ENCODE measurements at places on chromosomes 3 and 15.

GRCh38 chr3:197445896-197446699, 109.7 kb downstream of the BDH1 start:
- H3K27me3 ChIP-seq = no peaks in the 10 kb centered on the region
- no peak overlapping the region for H3K27ac ChIP-seq
- no peaks in the 10 kb centered on the region for H3K36me3 ChIP-seq
- no peak overlapping the region for H3K4me3 ChIP-seq
- no peak for DNase-seq
- no peaks in the 10 kb centered on the region for H3K4me1 ChIP-seq

GRCh38 chr15:45521596-45522327, 793 bp downstream of the SLC30A4 start:
- no peak for DNase-seq
- H3K4me1 ChIP-seq = peaks cover 21% of the 10 kb centered on the region
- H3K27me3 ChIP-seq = no peaks in the 10 kb centered on the region

DNA sequence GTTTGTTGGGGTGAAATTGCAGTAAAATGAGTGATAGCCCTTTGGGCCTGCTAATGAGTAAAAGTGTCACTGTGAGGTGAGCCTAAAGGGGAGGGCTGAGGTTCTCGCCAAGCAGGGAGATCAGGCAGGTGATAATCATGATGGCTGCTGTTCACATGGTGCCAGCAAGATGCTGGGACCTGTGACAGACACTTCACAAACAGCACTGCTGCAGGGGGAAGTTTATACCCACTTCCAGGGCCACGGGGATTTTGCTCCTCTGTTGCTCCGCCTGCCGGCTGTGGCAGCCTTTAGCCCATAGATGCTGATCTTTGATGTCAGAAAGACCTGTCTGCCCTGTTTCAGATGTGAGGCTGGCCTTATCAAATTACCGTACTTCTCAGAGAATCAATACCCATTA, 96.7 kb downstream of the SV2B start:
- H3K36me3 ChIP-seq = no peaks in the 10 kb centered on the region
- no peak overlapping the region for H3K4me3 ChIP-seq
- H3K27ac ChIP-seq = no peak overlapping the region
- H3K4me1 ChIP-seq = no peaks in the 10 kb centered on the region
- DNase-seq = no peak

GRCh38 chr3:177973241-177973840, 562.9 kb upstream of the KCNMB2 start:
- H3K4me1 ChIP-seq = no peaks in the 10 kb centered on the region
- H3K27me3 ChIP-seq = no peaks in the 10 kb centered on the region
- H3K27ac ChIP-seq = no peak overlapping the region

- H3K27me3 ChIP-seq = no peaks in the 10 kb centered on the region
- H3K27ac ChIP-seq = no peak overlapping the region
- no peaks in the 10 kb centered on the region for H3K4me1 ChIP-seq
- DNase-seq = no peak
- peaks cover 53% of the 10 kb centered on the region for H3K36me3 ChIP-seq
- H3K4me3 ChIP-seq = no peak overlapping the region
These were observed 182.6 kb downstream of the ITPR1 start for GRCh38 chr3:4675704-4676103.

DNA sequence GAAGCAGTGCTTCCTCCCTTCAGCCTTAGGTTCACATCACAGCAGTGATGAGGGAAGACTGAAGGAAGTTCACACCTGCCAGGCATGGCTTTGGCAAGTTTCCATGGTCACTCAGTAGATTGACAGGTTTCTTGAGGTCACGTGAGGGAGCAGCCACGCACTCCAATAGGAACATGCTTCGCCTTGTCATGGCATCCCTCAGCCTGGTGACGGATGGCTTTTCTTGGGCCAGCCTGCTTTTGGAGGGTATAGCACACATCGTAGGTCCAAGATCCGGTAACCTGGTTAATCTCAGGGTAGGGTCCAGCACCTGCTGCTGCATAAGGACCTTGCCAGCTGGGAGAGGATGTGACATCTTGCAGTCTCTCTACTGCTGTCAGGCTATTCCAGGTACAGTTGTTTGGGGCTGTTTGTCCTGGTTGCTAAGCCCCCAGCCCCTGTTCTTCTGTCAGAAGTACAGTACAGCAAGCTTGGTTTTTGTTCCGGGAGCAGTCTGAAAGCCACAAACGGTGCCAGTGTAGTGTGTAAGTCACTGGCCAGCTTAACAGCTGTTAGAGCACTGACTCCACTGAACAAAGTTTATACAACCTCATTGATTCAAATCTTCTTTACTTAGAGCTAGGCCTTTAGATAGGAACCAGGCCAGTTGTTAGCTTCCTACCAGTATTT, 42.3 kb downstream of the PSMD6 start:
- no peak for DNase-seq
- H3K4me3 ChIP-seq = no peak overlapping the region
- H3K4me1 ChIP-seq = no peaks in the 10 kb centered on the region
- no peak overlapping the region for H3K27ac ChIP-seq

- no peaks in the 10 kb centered on the region for H3K27me3 ChIP-seq
- peaks cover 22% of the 10 kb centered on the region for H3K36me3 ChIP-seq
- H3K27ac ChIP-seq = no peak overlapping the region
- no peak for DNase-seq
These were observed 11.7 kb downstream of the MRPL3 start for GRCh38 chr3:131491084-131491483.

GRCh38 chr3:160098261-160098908, 109.8 kb downstream of the IL12A start:
- no peaks in the 10 kb centered on the region for H3K4me1 ChIP-seq
- no peaks in the 10 kb centered on the region for H3K27me3 ChIP-seq
- no peak overlapping the region for H3K4me3 ChIP-seq
- no peak for DNase-seq

DNA sequence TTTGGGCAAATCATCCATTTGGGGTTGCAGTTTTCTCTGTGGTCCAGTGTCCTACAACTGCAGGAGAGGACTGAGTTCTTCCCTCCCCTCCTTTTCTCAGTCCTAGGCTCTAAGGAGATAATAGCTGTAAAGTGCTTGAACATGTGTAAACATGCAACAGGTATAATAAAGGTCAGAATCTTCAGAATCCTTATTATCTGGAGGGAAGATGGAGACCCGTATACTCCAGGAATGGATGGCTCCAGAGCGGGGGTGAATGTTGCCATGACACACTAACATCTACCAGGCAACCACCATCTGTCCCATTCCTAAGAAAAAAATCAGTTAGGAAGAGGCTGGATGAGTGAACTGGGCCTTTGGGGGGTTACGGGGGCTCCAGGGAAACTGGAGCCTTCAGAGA, 39.7 kb upstream of the GLCE start:
- H3K4me3 ChIP-seq = no peak overlapping the region
- no peak for DNase-seq
- no peaks in the 10 kb centered on the region for H3K4me1 ChIP-seq
- H3K27ac ChIP-seq = no peak overlapping the region
- H3K36me3 ChIP-seq = no peaks in the 10 kb centered on the region

DNA sequence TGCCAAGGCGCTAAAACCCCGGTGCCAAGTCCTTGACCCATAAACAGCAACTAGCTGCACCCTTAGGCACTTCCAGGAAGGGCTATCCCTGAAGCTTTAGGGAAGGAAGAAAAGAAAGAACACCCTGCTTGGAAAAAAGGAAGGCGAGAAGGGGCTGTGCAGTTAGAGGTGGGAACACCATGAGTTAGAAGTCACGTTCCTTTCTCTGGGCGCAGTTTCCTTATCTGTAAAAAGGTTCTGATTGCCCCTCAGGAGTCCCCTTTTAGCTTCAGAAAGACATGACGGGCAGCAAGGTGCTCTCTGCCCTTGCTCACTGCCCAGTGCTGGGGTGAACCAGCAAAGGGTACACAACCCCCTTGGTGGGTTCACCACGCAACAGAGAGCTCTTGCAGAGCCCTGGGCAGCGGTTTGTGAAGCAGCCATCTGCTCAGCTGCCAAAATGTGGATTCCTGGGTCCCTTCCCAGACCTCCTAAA, 798 bp downstream of the GCHFR start:
- DNase-seq = no peak
- H3K27ac ChIP-seq = peak overlapping the region; percentile 82
- H3K27me3 ChIP-seq = no peaks in the 10 kb centered on the region
- H3K36me3 ChIP-seq = peaks cover 15% of the 10 kb centered on the region
- H3K4me1 ChIP-seq = peaks cover 5% of the 10 kb centered on the region
- H3K4me3 ChIP-seq = peak overlapping the region; percentile 80

Measured in ascending aorta (tissue), 2 donors.